Fibroblast of pulmonary artery (primary cell): ENCODE measurements at places on chromosomes 3 and 15.
A peak's percentile ranks its signal among the peaks of the same experiment; 100 is the strongest.

DNA sequence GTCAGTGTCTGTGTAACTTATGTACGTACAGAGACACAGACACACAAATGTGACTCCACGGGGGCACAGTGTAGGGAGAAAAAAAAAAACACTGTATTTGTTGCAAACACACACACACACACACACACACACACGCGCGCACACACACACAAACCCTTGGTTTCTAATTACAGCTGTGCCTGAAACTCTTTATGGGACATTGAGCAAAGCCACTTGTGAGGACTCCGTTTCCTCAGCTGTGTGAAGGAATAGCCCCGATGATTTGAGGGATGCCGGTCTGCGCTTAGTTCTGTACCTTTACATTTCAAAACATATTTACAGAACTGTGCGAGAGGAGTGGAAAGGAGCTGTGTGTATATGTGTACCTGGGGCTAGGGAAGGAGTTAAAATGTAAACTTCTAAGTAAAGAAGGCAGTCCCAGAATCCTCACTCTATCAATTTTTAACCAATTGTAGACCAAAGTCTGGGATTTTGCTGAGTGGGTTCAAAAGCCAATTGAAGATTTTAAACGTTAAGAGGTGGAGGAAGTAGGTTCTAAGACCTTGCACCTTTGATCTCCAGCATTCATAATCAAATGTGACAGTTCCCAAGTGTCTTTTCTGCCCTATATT lies 5.3 kb upstream of the BCL6 start:
- no peak for DNase-seq

DNA sequence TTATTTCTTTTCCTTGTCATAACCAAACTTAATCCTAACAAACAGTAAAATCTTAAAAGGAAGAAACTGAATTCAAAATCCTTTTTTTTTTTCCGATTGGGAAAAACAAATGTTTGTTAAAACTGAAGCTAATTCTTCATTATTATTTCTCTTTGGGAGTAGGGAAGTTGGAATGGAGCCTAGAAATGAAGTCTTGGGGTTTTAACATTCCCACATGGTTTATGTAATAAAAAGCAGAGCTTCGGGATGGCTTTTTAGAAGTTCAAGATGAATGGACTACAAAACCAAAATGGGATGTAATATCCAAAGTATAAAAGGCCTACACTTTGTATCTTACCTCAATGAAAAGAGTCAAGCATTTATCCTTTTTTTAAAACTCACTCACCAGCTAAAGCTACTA lies 189.0 kb upstream of the TMC3 start:
- no peak for DNase-seq

DNA sequence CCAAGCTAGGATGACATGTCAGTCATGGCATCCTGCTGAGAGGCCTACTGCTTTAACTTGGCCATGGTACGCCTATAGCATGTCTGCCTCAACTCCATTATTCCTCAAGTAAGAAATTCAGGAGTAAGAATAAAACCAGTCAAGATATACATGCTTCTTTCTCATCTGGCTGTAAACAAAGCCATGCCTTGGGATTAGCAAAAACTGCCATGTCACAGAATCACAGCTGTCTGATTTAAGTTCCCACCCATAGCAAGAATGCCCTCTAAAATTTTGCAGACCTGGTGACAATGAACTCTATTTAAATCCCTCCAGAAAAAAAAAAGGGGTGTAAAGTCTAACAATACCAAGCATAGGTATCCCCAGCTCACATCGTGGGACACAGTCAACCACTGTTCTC lies 55.6 kb upstream of the ACAN start:
- no peak for DNase-seq

DNA sequence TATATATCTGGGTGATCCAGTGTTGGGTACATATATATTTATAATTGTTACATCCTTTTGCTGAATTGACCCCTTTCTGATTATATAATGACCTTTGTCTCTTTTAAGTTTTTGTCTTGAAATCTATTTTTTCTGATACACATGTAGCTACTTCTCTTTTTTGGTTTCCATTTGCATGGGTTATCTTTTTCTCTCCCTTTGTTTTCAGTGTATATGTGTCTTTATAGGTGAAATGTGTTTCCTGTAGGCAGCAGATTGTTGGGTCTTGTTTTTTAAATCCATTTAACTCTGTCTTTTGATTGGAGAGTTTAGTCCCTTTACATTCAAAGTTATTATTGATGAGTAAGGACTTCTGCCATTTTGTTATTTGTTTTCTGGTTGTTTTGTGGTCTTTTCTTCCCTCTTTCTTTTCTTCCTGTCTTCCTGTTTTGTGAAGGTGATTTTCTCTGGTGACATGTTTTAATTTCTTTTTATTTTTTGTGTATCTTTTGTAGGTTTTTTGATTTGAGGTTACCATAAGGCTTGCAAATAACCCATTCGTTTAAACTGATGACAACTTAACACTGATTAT lies 56.8 kb downstream of the STARD9 start:
- no peak for DNase-seq

DNA sequence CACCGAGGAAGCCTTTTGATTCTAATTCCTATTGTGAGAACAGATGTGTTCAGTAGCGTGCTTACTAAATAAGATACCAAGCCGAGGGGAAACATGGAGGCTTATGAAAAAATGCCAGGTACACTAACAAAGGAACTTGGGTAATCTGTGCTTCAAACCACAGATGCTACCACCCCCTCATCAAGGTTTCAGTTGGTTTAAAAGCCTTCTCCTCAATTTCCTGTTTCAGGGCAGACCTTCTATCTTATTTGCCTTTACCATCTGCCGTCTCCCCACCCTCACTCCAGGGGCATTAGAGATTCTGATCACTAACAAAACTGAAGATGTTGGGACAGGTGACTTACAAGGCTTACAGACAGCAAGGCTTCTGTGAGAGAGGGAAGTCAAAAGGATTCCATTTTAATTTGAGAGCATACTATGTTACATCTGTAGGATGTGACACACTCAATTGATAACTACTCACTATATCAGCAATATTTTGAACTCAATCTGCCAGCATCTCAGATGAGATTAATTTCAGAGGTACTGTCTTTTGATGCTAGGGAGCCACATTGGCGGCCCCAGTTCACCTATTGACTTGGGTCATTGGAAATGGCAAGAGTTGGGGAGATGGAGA lies 60.6 kb upstream of the PLCL2 start:
- no peak for DNase-seq

DNA sequence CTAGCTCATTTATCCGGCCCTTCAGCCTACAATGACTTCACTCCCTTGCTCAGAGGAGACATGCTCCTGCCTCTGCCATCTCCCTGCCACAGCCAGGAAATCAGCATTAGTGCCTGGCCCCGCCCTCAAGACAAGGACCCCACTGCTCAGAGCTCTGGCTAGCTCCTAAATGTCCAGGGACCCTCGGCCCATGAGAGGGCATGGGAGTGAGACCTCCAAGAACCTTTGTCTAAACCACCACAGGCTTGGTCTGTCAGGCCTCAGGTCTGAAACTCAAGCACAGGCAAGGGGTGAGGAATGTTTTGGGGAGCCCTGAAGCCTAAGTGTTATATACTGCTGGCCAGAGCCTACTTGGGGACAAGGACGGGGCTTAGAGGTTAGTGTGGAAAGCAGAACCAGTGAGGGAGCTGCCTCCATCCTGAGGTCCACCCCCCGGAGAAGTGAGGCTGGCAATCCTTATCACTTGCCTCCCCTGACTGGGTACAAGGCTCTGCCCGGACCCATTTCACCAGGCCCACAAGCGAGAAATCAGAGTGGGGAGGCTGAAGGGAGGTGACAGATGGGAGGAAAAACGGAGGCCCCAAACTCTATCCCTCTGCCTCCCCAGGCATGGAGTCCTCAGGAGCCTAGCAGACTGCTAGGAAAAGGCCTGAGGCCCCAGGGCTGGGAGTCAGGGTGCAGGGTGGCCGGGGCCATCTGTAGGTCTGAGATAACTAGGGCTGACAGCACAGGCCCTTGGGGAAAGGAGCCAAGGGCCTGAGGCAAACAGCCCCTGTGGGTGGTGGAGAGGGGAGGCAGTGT lies 18.8 kb downstream of the SHF start:
- DNase-seq, result no peak

DNA sequence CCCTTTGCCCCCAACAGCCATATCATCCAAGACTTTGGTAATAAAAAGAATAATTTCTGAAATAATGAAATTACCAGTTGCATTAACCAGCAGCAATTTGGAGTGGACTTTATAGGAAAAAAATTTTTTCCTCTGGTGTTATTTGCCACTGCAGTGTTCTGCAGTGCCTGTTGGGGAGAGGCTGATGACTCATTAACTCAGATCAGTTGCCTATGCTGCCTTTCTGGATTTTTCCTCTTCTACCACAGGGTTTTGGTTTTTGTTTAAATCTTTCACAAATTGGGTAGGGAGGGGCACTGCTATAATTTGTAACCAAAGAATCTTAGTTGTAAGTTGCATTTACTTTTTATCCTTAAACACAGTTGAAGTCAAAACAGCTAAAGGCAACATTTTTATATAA lies 22.7 kb downstream of the ATP6V1A start:
- peak; percentile 51 for DNase-seq

DNA sequence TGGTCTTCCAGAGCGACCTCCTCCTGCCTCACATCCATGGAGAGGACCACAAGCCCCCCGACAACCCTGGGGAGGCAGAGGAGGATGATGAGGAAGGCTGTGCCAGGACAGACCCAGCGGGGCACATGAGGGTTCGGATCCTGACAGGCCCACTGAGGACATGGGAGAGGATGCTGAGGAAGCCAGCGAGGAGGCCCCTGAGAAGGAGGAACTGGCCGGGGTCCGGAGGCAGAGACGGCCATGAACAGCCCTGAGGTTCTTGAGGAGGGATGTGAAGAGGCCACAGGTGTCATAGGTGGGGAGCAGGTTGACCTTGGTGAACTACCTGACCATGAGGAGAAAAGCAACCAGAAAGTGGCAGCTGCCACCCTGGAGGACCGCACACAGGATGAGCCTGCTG lies 54.9 kb upstream of the WNT7A start:
- DNase-seq, result no peak

- no peak for DNase-seq
Measured at GRCh38 chr15:31367730-31368344, 41.2 kb downstream of the KLF13 start.

GRCh38 chr15:42012241-42012640 lies 8.6 kb downstream of the PLA2G4E start:
- no peak for DNase-seq

- DNase-seq, result no peak
Measured at GRCh38 chr3:149221783-149222517, at the start of gene CP. TSS of gene CP (minus strand) at chr3:149221829. CDS start at chr3:149221792, 37 bp downstream.

DNA sequence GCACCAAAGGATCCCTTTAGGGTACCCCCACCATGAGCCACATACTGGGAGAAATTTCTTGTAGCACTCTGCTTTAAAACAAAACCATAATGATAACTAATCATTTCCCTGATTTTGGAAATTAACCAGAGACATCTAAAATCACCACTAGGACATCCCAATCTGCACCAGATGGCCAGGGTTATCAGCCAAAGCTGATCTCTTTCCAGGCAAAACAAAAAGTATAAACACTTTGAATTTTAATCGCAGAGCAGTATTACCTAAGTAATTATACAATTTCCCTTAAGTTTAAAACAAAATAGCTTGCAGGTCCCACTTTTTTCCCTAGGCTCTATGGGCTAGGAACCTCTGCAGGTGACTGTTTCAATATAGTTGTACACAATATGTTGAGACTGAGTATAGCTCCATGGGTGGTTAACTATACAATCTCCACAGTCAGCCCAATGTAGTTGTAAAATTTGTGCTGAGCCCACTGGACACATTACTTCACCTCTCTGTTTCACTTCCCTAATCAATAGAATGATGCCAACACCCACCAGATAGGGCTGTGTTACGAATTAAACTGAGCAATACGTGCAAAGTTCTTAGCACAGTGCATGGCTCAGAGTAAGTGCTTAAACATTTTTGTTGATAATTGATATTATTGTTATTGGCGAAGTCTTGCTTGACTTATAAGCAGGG lies 629 bp upstream of the NOX5 start:
- DNase-seq, result no peak

GRCh38 chr3:195806211-195806915 lies 5.4 kb downstream of the MUC4 start:
- DNase-seq, result no peak

- DNase-seq, result no peak
Measured at GRCh38 chr15:65021488-65021887, 8.0 kb downstream of the MTFMT start.

- no peak for DNase-seq
Measured at GRCh38 chr15:25838191-25838870, 24.8 kb downstream of the ATP10A start.

GRCh38 chr15:76139368-76140073 lies 79.7 kb downstream of the TMEM266 start:
- peak; percentile 84 for DNase-seq

DNA sequence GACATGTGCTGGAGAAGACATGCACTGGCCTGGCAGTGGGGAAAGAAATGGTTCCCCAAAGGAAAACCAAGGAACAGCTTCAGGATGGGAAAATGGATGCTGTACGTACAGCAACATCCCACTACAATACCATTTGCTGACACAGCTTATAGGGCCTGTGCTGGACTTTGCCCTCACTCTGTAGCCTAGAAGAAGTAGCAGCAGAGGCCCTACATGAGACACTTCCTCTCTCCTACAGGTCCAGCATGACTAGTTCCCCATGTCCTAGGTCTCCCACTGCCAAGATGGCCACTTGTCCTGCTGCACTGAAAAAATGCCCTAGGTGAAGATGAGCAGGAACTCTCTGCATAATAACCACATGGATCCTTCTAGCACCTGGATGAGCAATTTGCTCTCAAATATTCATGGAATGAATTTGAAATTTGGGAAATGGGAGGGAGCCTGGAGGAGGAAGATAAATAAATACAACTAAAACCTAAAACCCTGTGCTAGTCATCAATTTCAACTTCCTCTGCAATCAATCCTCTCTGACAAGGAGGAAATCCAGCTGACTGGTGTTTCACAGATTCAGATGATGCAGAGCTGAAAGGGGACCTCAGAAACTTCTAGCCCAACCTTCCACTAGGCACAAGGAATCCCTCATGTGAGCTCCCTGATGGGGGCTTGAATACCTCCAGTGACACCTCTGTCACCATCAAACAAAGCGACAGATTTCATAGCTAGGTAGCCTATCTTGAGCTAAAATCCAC lies 514.3 kb upstream of the PPP2R3A start:
- DNase-seq, result no peak

DNA sequence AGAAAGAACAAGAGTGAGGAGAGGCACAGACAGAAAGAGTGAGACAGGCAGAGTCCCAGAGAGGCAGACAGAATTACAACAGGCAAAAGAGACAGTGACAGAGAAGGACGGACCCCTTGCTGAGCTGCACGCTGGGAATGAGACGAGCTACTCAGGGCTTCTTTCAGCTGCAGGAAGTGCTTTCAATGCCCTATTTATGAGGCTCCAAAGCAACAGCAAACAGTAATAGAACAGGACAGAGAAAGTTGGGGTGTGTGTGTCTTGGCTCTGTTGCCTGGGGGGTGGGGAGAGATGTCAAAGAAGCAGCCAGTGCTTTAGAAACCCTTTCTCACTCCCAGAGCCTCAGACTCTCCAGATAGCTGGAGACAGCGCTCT lies 502 bp upstream of the TIMP4 start:
- DNase-seq, result no peak

- DNase-seq, result peak; percentile 24
Measured at GRCh38 chr3:53161820-53162671, 1.0 kb downstream of the PRKCD start.

- peak; percentile 75 for DNase-seq
Measured at GRCh38 chr3:49165771-49166751, at the start of gene CCDC71. TSS of gene CCDC71 (minus strand) at chr3:49166331. CDS start at chr3:49164208, 2,123 bp downstream.
